ENCODE measurements at places on chromosomes 5 and 9.

DNA sequence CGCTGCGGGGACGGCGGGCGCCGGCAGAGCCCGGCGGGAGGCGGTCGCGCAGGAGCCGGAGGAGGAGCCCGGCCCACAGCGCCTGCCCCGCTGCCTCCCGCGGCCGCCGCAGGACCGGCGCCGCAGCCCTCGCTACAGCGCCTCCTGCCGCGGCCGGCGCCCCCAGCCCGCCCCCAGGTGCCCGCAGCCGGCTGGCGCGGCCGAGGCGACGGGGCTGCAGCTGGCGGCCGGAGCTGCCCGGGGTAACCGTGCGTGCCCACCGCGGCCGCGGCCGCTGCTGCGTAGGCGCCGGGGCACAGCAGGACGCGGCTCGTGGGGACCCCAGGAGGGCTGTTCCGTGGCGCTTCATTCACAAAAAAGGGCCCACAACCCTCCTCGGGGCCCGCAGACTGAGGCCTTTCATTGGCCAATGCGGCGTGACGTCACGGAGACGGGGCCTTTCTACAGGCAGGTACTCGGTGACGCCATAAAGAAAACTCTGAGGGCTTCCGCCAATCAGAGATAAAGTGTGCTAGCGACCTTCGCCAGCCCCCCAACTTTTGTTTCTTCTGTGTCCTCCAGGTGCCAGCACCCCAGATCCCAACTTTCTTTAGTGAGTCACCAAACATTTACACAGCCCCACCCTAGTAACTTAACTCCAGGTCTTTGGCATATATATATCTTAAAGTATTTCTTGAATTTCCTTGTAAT is at the start of gene CDC14B:
CDC14B (minus strand) TSS at position 353 of the 690 bp plus-strand sequence. CDS start 465 bp downstream, outside the sequence.
- peak; percentile 57 for DNase-seq

DNA sequence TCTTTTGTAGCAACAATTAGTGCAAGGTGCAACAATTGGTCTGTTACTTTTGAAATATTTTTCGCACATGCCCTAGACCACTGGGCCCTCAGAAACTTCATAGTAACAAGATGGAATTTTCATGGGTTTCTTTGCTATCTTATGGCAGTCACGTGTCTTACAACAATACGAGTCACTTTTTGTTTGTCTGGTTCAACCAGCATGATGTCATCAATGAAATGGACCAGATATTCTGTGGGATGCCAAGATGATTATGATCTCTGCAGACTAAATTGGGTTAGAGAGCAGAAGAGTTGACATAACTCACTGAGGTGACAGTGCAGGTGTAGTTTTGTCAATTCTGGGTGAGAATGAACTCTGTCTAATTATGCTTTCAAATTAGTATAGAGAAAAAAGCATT is 239.6 kb upstream of the RIOK2 start:
- DNase-seq, result no peak

GRCh38 chr5:117072439-117072838 is 497.8 kb upstream of the SEMA6A start:
- no peak for DNase-seq

DNA sequence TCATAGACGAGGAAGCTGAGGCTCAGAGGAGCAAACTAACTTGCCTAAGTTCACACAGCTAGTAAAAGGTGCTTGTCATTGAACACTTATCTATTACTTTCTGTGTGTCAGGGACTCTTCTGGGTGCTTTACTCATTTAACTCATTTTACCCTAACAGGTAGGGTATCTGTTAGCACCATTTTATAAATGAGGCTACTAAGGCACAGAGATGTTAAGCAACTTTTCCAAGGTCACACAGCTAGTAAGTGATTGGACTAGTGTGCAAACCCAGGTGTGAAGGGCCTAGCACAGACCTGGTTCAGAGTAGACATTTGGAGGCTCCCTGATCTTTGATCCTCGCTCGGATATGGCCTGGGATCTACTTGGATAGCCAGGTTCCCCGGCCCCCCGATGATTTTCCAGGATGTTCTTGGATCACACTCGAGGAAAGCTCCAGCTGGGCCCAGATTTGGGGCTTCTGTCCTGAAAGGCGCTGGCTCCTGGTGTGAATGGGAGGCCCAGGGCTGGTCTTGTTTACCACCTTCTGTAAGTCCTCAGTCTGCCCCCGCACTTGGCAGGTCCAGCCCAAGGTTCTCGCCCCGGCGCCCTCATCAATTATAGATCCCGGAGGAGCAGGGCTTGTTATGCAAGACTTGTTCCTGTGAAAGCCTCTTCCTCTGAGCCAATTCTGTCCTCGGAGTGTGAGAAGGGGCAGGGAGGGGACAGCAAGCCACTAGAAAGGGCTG is 37.5 kb downstream of the GSN start:
- DNase-seq, result no peak

- DNase-seq, result no peak
Observed at GRCh38 chr9:34326690-34327089, 2.4 kb downstream of the KIF24 start.

Measured in AG09319 (cell line).